ENCODE measurements at places on chromosomes 7 and 10. TPM values are rescaled to one million over a fixed set of nuclear protein-coding genes. Genes with fewer than 3 reads are reported as not detected.

DNA sequence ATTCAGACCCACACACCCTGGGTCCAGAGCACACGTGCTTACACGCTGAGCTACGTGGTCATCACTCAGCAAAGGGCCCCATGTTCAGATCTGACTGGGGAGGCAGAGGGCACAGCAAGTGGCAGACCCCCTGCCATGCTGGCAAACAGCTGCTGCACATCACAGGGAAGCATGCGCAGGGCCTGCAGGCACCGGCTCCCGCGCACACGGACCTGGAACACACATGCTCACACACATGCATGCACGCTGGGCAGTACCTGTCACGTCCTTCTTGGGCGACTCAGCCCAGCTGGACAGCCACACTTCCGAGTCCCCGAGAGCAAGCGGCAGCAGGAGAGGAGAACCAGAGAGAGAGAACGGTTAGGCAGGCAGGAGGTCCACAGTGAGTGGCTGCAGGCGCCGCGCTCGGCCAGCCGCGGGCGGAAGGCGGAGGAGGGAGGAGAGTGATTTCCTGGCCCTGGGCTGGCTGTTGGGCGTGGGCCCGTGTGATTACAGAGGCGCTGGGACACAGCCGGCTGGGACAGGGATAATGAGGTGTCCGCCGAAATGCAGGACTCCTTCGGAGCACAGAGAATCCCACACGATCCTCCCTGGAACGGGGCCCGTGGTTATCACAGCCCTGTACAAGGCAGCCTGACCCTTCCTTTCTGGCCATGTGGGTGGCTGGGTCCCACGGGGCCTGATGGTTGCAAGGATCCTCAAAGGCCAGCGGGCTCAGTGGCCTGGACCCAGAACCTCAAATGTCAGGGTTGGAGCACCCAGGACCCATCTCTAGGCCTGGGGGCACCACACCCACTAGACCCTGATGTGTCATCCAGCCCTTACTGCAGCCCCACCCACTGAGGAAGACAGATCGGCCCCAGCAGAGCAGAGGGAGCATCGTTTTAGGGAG is 175.1 kb downstream of the NEURL1 start:
- DNase-seq, result no peak

GRCh38 chr7:28980451-28981160 is 22.5 kb upstream of the TRIL start:
- no peak for DNase-seq

- no peak for DNase-seq
Measured at GRCh38 chr10:96306516-96306915, 2.3 kb downstream of the DNTT start.

- DNase-seq, result no peak
Measured at GRCh38 chr7:53697913-53698312, 662.5 kb downstream of the POM121L12 start.

DNA sequence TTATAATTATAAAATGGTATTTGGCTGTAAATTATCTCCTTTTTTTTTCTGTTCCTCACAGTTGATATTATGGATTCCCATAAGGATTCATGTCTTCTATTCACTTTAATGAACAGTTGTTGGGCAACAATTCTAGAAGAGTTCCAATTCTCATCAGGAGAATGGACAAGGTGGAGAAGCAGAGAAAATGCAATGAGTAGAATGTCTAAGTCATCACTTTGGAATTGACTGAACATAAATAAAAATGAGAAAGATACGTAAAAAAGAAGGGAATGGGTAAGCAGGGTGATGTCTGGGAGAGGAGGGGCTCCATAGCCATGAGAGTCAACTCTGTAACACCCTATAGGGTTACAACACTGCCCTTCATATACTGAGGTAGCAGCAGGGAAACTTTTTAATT is 1.8 kb upstream of the CAV2 start:
- DNase-seq, result no peak

GRCh38 chr7:132537456-132538145 is 38.7 kb downstream of the PLXNA4 start:
- DNase-seq, result no peak

DNA sequence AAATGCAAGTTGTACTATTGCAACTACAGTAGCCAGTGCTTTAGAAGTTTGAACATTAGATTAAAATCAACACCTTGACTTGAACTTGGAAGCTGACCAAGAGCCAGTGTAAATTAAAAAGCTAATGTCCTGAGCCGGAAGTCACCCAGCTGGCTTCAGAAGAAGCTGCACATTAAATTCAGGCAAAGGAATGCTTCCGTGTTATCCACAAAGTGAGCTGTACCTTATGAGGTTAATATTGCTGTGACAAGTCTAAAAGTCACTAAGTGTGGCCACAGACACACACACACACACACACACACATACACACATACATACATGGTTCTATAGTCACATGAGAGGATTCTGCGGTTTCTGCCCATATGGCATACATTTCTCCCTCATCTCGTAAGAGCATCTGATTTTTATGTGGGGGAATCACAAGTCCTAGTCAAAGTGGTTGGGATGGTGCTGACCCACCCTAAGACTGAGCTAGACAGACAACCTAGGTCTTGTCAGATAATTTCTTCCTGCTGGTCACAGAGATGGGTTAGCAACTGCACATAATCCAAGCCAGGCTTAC is 612.9 kb downstream of the SORCS1 start:
- DNase-seq, result no peak

- no peak for DNase-seq
Measured at GRCh38 chr7:37455081-37455480, 6.4 kb upstream of the ELMO1 start.

- peak; percentile 23 for DNase-seq
Measured at GRCh38 chr7:121138262-121138933, 149.9 kb downstream of the CPED1 start.

DNA sequence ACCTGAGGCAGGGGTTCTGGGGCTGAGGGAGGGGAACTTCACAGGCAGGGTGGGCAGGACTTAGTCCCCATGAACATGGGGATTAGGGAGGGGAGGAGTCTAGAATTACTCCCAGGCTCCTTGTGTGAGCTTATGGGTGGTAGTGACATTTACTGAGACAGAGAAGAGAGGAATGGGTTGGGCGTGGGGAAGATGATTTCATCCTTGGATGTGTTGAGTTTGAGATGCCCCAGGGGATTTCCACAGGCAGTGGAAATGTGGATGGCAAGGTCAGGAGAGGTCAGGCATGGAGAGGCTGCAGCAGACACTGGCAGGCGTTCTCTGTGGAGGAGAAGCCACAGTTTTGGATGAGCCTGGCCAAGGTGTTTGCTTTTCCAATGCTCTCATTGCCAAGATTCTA is 26.4 kb upstream of the GSDME start:
- DNase-seq, result no peak

- DNase-seq, result no peak
Measured at GRCh38 chr7:16504019-16504418, 22.6 kb upstream of the LRRC72 start.

GRCh38 chr7:104951546-104951945 is 62.5 kb upstream of the KMT2E start:
- DNase-seq, result no peak

- no peak for DNase-seq
Measured at GRCh38 chr7:95205665-95206225, 118.6 kb downstream of the PON1 start.

DNA sequence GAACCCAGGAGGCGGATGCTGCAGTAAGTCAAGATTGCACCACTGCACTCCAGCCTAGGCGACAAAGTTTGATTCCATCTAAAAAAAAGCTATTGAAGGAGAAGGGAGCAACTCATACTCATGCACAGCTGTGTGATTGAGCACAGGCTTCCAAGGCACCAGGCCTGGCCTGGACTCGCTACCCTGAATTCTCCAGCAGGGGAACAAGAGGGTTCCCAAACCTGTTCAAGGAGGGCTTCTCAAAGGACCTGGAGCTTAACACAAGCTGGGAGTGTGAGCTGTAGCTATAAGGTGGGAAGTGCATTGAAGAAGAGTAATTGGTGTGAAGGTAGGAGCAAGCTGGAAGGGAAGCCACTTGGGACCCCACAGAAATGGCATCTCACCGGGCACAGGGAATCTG is 15.1 kb upstream of the DDIT4 start:
- no peak for DNase-seq

DNA sequence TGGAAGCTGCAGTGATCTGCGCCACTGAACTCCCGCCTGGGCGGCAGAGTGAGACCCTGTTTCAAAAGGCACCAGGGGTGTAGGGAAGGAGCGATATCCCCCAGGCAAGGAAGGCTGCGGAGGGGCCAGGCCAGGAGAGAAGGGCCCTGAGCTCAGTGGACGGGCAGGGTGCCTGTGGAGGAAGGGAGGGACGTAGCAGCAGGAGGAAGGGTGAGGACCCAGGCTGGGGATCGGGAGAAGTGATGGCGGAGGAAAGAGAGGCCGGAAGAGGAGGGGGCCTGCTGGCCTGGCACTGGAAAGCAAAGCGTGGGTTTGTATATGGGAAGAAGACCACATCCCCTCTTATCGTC is 45.6 kb downstream of the ALOX5 start:
- DNase-seq, result no peak

DNA sequence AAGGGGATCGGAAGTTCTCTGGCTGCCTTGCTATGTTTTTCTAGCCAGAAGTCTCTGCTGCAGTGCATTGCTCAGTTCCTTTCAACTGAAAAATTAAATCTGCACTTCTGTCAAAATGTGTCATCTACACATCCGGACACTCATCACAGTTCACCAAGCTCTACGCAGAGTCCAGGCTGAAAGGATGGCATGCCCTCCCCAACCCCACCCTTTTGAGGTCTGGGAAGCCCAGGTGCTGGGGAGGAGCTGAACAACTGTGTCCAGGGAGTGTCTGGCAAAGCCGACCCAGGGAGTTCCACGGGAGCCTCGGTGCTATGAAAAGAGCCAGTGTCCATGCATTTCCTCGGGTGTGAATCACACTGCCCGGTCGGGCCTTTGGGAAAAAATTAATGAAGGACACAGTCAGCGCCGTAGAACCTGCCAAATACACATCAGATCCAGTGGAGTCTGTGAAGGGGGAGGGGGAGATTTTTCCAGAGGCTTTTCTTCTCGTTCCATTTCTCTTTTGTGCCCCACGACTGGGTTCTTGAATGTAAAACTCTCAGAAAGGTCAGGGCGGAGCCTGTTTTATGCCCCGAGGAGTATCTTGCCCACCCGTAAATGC is 757 bp upstream of the PALS2 start:
- peak; percentile 50 for DNase-seq

DNA sequence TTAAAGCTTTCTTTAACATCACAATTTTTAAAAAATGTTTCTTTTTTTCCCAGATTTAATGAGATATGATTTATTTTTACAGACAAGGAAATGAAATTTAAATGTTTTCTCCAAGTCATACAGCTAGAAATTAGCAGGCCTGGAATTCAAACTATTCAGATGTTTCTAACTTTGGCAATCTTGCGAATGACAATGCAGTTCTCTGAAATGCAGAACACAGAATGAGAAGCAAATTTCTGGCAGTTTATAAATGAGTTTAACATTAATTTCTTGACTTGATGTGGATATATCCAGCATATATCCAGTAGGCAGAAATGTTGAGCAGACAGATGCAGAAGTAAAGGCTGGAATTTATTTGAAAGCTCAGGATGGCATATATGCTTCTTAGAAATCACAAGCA is 227.5 kb downstream of the THSD7A start:
- DNase-seq, result no peak

The TAS2R60 gene
- 0.26 TPM for total RNA-seq

The MYL10 gene
- total RNA-seq, result not detected

The SPACDR gene
- 3.6 TPM for total RNA-seq

The ENO4 gene
- total RNA-seq, result not detected

The GPRIN2 gene
- not detected for total RNA-seq

The AFAP1L2 gene
- total RNA-seq, result 4.0 TPM

The GIMAP8 gene
- total RNA-seq, result 21.5 TPM

The ATAD1 gene
- total RNA-seq, result 38.9 TPM

Data from activated CD8-positive, alpha-beta T cell treated with anti-CD3 and anti-CD28 coated beads, Interleukin-2, amount 10 ng/mL, durations not matched to agents 7 days and 5 days (primary cell).